Adrenal gland (tissue), 19 donors: ENCODE measurements at places on chromosomes 16 and 17. TPM values are rescaled to one million over a fixed set of nuclear protein-coding genes. Genes with fewer than 3 reads are reported as not detected.
A peak's percentile ranks its signal among the peaks of the same experiment; 100 is the strongest.

DNA sequence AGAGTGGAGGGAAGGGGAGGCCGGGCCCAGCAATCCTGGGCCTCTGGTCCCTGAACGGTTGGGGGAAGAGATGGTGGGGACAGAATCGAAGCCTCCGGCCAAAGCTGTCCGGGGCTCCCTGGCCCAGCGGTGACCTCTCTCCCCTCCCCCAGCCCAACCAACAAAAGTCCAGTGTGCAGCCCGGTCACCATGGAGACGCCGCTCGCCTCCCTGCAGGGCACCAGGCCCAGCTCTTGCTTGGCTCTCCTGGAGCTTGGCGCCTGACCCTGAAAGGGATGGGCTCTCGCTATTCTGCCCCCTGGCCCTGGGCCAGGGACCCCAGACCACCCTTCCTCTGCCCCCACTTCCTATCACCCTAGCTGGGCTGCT is 1.3 kb downstream of the METRN start:
- H3K36me3 ChIP-seq = no peaks in the 10 kb centered on the region
- H3K27me3 ChIP-seq = peaks cover 3% of the 10 kb centered on the region
- H3K4me1 ChIP-seq = peaks cover 23% of the 10 kb centered on the region
- DNase-seq = peak; percentile 85

- no peak overlapping the region for H3K4me3 ChIP-seq
- no peaks in the 10 kb centered on the region for H3K4me1 ChIP-seq
- no peak overlapping the region for H3K27ac ChIP-seq
- H3K27me3 ChIP-seq = no peaks in the 10 kb centered on the region
Measured at GRCh38 chr16:47880653-47881052, 275.1 kb downstream of the ABCC12 start.

DNA sequence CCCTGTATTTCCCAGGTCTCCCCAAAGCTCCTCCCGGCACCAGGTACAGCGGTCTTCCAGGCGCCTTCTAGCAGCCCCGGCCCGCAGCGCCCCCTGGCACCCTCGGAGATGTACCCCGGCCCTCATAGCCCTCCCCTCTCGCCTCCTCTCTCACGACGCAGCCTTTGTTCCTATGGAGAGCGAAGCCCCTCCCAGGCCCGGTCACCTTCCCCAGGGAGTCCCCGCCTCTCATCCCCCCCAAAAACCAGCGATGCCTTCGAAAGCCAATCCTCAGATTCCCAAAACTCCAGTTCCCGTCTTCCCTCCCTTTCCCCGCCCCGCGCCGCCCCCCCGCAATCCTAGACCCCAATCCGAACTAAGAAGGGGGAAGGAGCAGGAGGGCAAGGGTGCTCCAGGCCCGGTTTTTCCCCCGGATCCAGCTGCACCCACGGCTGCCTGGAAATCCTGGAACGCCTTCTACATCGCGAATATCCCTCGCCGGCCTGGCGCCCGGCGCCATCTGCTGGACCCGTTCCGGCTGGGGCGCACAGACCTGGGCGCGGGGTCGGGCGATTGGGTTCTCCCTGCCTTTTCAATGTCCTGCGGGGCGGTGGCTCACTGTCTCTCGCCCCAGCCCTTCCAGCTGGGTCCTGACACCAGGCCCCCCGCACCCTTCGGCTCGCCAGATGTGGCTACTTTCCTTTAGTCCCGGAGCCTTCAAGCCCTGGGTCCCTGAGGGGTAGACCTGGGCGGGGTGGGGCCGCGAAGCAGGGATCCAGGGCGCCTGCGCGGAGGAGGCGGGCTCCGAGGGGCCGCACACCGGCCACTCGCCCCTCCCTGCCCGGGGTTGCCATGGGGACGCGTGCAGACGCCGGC is at the start of gene DNAH2:
DNAH2 (plus strand) TSS at position 844 of the 855 bp plus-strand sequence. CDS start 1,991 bp downstream, outside the sequence.
- H3K4me1 ChIP-seq = peaks cover 14% of the 10 kb centered on the region
- peaks cover 6% of the 10 kb centered on the region for H3K27me3 ChIP-seq
- DNase-seq = peak; percentile 79
- no peaks in the 10 kb centered on the region for H3K36me3 ChIP-seq
- no peak within 1 kb of the TSS for H3K27ac ChIP-seq

DNA sequence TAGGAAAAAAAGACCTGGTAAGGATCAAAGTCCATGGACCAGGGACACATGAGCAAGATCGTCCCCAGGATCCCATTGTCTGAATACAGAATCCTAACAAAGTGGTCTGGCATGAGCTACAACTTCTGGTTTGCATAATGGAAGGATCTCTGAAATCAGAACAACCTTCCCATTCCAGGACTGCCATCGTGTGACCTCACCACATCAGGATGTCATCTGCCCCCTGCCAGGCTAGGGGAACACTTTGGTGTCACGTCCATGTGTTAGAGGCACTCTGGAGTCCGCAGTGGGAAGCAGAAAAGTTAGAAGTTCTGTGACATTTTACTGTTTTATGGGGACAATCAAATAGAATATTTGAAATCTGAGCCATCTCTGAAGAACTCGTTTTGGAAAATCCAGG is 160.7 kb downstream of the RGS9 start:
- H3K36me3 ChIP-seq = no peaks in the 10 kb centered on the region
- H3K27me3 ChIP-seq = no peaks in the 10 kb centered on the region
- no peaks in the 10 kb centered on the region for H3K4me1 ChIP-seq
- no peak overlapping the region for H3K27ac ChIP-seq
- no peak for DNase-seq
- no peak overlapping the region for H3K4me3 ChIP-seq

- peak; percentile 54 for DNase-seq
- H3K27me3 ChIP-seq = no peaks in the 10 kb centered on the region
- peak overlapping the region; percentile 74 for H3K27ac ChIP-seq
- H3K36me3 ChIP-seq = no peaks in the 10 kb centered on the region
- peaks cover 37% of the 10 kb centered on the region for H3K4me1 ChIP-seq
Measured at GRCh38 chr17:78925662-78926555, 722 bp upstream of the TIMP2 start.

KRT39 gene
- total RNA-seq = not detected
